ENCODE measurements at places on chromosomes 6 and 20.

GRCh38 chr6:41625442-41625841 lies 12.8 kb upstream of the MDFI start:
- peak; percentile 59 for DNase-seq

GRCh38 chr6:139334806-139335446 lies 39.5 kb downstream of the CITED2 start:
- no peak for DNase-seq

DNA sequence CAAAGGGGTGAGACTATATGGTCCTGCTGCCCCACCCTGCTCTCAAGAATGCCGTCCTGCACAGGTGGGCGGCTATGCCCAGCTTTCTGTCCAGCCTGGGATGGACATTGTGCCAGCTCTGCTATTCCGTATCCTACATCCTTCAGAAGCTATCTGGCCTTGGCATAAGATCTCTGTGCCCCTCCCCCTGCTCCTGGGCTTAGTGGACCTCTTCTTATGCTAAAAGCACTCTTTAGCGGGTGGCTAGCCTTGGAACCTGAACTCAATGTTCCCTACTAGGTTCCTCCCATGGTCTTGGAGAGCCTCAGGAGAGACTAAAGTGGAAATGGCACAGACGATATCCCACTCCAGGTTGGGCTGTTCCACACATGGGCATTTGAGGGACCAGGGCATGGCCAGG lies 22.5 kb downstream of the SCUBE3 start:
- no peak for DNase-seq

DNA sequence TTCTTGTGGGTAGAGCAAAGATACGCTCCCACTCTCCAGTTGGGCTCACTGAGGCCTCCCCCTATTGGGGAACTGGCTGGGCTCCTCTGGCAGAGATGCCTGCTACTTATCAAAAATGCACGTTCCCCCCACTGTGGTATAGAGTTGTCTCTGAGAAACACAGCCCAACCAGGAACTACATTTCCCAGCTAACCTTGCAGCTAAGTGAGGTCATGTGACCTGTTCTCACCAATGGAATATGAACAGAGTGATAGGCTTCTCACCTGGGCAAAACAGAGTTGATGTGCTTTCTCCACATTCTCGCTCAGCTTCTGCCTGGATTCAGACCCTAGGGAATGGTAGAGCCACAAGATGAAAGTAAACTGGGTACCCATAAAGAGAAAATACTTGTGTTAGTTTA lies 49.1 kb upstream of the PTPRT start:
- no peak for DNase-seq

DNA sequence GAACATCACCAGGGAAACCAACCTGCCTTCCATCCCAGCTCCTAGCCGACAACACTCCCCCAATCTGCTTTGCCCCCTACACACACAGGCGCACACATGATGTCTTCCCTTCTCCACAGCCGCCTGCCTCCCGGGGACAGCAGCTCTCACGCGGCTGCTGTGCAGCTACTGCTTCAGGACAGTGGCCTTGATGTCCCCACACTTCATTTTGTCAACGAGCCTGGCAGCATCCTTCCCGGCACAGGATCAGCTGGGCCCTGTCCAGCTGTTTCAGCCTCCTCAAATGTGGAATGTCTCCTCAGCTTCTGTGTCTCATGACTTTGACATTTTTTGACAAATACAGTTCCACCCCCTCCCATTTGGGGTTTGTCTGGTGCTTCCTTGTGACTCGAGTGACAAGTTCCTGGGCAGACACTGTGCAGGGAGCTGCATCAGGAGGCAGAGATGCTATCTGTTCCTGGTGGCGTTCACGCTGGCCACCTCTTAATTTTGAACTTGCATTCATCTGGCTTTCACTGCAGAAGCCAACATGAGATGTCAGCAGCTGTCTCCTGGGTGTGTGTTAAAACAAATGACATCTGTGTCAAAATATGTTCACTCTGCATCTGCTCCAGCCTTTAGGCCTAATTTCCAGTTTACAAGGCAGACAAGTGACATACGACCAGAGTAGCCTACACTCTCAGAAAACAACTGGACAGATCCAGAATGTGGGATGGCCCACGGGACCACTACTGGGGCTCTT lies 57.2 kb downstream of the GINS1 start:
- DNase-seq, result no peak

- DNase-seq, result no peak
Observed at GRCh38 chr6:160104821-160105517, 16.6 kb upstream of the SLC22A1 start.

DNA sequence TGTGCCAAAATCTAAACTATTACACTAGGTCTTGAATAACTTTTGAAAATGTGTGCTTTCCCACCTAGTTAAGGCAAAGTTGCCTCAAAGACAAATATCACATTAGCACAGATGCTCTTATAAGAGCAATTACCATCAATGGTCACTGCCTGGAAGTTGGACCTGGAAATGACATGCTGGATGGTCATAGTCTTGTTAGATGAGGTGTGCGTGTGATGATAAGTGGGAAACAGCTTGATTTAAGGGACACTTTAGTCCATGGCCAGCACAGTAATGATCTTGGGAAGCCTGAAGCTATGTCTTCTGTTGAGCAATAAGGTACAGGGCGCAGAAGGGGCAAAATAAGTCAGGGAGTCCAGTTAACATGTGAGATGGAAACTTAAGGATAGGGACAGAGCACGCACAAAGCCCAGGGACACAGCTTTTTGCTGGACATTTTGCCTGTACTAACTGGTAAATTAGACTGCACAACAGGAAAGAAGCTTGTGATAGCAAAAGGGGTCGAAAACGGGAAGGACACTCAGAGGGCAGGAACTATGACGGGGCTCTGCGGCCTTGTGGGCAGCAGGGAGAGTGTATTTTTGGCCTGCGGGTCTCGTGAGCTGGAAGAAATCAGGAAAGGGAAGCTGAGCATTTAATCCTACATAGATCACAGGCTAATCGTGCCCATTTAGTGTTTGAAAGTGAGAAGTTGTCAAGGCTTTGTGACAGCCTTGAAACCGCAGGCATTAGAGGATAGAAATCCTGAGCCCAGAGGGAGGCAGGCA lies 66.7 kb upstream of the BMP2 start:
- peak; percentile 47 for DNase-seq

DNA sequence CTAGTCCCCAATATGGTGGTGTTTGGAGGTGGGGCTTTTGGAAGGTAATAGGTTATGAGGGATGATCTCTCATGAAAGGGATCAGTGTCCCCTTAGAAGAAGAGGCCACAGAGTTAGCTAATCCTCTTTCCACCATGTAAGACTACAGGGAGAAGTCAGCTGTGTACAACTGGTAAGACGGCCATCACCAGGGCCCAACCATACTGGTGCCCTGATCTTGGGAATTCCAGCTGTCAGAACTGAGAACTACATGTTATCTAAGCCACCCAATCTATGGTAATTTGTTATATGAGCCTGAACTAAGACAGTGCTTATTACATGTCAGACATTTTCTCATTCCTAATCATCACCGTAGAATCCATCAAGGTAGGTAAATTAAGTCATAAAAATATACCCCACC lies 77.7 kb upstream of the ZNF217 start:
- no peak for DNase-seq

DNA sequence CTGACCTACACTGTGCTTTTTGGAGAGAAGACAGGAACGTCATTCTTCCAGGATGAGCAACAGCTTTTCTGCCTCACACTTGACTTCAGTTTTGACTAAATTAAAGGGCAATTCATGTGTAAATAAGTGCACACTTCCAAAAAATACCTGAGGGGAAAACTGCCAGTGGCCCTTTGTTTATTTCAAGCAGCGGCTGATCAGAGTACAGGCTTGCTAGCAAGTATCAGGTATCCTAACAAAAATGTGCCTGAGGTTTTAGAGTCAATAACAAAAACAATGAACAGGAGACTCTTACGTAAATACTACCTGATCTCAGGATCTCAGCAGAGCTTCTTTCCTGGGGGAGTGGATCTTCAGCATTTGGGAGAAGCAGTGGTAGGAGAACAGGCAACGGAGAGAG lies 12.4 kb downstream of the LY86 start:
- DNase-seq, result no peak

- DNase-seq, result no peak
Observed at GRCh38 chr6:132168961-132169360, 217.8 kb upstream of the CCN2 start.

DNA sequence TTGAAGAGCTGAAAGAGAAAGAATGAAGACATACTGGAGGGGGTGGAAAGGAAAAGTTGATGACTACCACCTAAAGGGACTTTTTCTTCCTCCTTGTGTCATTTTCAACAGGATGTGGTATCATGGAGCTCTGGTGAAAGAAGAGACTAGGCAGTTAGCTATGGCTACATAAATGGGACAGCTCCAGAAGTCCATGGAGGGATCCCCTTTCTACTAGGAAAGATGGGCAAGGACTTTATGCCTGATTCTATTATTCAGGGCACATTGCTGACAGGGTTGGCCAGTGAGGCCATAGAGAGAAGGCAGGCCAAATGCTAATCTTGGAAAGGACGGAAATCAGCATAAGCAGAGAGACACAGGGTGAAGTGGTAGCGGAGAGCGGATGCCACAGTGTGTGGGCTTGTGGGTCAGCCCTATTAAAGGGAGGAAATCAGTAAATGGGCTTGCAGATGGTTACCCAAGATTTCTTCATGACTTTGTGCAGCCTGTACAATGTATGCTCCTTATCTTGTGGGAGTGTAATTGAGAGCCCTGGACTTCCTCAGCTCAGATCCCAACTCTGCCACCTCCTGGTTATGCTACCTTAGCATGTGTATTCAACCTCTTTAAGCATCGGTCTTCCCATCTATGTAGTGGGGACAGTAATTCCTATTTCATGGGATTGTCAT lies 77.4 kb upstream of the TMEM170B start:
- no peak for DNase-seq

DNA sequence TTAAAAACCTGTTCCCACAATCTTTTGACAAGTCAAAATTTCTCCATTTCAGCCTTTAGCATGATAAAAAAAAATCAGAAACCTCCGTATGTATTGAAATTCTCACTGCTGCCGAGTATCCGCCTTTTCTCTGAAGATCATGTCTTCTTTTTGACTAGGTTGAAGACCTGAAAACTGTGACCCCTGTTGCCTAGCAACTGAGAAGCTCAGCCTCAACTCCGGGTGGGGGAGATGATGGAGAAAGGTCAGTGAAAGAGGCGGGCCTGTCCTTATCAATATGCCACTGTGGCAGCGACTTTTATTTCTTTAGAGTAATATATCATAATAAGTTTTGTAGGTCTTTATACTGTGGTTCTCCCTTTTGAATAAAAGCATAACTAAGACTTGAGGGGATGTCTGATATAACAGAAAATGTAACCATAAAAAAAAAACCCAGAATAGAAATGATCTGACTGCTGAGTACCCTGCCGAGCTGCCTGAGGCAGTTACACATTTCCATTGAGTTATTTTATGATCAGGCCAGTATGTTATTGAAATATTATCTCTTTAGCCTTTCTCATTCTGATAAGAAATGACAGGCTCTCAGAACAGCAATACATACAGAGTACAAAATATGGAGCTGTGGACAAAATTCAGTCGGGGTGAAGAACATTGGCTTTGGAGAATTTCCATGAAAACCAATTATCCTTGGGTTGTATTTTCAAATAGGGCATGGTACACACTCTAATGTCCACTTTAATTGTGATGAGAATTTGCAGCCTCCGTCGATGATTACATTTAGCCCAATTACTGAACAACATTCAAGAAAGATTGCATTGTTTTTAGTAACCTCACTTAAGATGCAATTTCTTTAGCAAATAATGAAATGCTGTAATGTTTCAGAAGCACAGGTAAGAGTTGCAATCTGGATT lies 136.7 kb upstream of the EEF1E1 start:
- DNase-seq, result no peak

DNA sequence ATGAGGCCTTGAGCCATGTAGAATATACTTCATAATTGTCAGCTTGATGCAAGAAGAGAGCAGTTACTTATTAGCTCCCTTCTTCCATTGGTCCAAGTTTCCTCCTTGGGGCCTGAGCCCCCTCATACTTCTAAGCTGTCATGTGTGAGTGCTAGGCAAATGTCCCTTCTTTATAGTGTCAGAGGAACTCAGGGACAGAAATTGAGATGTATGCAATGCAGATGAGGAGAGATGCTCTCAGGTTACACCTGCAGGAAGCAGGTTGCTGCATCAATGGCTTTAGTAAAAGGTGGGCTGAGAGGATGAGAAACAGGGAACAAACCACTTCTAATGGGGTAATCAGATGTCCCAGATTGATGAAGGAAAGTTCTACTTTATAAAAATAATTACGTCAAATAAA lies 6.7 kb upstream of the PDSS2 start:
- DNase-seq, result no peak

GRCh38 chr6:119649531-119649930 lies 300.0 kb upstream of the MAN1A1 start:
- DNase-seq, result no peak

- DNase-seq, result no peak
Observed at GRCh38 chr20:2871111-2871465, 2.2 kb upstream of the PTPRA start.

GRCh38 chr20:54065601-54066038 lies 4.8 kb downstream of the BCAS1 start:
- DNase-seq, result no peak

DNA sequence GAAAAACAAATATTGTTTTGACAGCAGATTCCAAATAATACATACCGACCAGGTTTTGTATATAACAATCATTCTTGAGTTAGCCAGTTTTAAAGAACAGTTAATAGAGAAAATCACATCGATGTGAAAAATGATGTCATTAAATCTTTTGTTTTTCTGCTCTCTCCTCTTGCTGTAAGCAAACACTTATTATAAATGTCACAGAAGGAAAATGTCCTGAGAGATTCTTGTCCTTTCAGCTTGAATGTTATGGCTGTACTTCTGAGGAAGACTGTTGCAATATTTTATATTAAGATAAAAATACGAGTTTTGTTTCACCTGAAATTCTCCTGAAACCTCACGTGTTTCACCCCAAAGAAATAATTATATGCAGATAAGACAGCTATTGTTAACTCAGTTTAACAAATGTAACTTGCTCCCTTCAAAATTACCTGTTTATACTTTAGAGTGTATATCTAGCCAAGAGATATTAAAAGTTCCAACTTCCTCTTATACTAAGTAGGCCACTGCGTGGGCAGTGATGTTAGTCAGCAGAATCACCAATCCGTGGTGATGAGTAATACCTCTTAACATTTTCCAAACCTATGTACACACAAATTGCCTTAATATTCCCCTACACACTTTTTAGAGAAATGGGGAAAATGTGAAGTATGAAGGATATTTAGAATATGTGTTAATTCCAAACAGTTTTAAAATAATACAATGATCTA lies 1111.4 kb upstream of the CITED2 start:
- no peak for DNase-seq

DNA sequence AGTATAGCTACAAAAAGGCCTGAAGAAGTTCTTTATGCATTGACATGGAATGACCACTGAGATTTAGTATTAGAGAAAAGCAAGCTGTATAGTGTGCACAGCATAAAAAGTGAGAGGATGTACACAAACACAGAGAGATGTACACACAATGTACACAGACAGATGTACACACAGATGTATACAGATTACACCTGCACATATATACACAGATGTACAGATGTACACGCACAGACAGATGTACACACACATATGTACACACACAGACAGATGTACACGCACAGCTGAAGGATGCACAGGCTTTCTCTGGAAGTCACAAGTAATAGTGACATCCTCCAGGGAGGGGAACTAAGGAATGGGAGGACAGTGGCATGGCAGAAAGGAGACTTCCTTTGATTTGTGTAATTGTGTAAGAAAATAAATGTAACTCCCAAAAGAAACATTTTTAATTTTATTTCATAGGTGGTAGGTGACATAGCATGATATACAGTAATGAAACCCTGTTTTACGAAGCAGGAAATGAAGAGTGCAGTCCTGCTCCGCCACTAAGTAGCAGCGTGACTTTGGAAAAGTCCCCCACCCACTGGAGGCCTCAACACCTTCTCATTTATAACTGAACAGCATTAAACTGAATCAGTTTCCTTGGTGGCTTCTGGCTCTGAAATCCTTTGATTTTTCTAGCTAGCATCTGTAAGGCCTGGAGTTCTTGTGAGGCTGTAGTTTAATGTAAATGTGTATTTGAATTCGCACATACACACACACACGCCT lies 14.1 kb downstream of the NFATC2 start:
- no peak for DNase-seq

Measured in heart left ventricle (tissue), 16 donors.